Suppressor macrophage (primary cell): ENCODE measurements at places on chromosomes 2 and 18.

GRCh38 chr2:216057688-216058193 is 23.9 kb downstream of the PECR start:
- DNase-seq, result peak; percentile 83

- DNase-seq, result no peak
Measured at GRCh38 chr2:150147889-150148683, 339.4 kb downstream of the RND3 start.

DNA sequence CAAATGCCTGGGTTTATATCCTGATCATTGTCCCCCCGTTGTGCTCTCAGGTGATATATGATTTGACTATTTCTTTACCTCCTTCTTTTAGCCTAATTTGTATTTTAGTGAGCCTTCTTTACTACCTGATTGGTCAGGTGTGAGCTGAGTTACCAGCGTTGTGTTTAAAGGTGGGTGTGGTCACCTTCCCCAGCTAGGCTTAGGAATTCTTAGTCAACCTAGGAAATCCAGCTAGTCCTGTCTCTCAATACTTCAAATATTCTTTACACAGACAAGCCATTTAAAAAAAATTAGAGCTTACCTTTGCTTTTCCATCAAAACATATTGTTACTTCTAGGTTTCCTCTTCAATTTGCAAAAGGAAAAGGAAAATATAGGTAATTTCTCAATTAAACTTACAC is 30.2 kb downstream of the KYNU start:
- no peak for DNase-seq

- peak; percentile 58 for DNase-seq
Measured at GRCh38 chr2:84495539-84496146, 20.7 kb upstream of the DNAH6 start.

DNA sequence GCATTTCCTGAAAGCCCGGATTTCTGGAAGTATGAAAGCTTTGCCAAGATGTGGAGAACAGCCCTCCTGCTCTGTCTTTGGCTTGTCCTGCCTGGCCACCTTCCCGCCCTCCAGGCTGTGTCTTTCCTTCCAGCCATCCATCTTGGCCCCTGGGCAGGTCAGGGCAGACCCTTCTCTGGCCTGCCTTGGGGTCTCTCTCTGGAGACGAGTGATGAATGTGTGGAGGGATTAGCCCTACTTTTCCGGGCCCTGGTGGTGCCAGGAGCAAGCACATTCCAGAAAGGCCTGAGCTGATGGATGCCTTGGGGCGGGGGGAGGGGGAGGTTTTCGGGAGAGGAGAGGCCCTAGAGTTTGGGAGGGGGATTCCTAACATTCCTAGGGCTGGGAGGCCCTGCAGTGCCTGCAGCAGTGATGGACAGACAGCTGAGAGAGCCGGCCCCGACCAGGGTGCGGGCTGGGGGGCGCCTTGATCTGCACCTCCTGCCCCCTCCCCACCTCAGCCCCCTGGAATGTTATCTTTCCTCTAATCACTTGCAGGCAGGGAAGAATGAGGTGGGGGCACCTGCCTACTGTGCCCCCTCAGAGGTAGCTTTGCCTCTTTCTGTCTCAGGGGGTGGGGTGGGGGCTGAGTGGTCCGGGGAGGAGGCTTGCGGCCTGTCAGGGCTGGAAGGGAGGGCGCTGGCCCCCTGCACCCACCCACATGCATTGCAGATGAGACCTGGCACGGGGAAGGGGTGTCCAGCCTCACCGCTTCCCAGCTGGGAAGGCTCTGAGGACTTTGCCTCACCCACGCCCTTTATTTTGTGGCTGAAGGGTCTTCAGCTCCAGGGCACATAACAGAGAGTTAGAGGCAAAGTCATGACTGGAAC is 156.2 kb downstream of the DDX1 start:
- DNase-seq, result no peak

DNA sequence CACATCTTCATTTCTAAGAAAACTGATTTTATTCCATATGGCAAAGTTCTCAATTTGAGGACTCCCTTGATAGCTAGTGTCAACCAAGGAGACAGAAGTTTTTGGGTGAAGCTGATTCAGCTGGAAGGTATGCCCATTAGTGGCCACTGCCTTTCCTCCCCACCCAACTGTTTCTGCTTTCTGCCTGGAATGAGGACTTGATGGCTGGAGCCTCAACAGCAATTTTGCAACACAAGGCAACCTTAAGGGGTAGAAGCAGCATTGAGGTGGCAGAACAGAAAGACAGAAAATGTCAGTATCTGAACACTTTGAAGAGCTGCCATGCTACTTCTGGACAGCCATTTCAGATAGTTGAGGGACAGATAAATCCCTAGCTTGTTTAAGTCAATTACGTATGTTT is 47.0 kb downstream of the INHBB start:
- DNase-seq, result no peak

DNA sequence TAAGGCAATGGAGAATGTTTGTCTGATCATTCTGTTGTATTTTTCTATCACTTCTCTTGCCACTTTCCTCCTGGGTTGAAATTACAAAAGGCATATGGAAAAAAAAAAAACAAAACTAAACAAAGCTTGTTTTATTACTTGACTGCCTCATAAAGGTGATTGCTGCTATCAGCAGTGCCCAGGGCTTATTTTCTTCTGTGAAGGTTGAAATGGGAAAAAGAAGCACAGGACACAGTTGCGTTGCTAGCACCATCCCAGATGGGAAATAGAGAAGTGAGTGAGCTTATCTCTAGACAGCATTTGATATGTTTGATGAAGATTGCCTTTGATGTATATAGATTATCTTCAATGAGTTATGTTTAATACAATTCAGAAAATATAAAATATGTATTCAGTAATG is 633.8 kb upstream of the ZNF804A start:
- DNase-seq, result no peak

GRCh38 chr2:70977605-70978205 is 725 bp upstream of the ANKRD53 start:
- DNase-seq, result peak; percentile 29

- DNase-seq, result peak; percentile 79
Measured at GRCh38 chr2:236972491-236973342, 113.0 kb upstream of the COPS8 start.

GRCh38 chr2:219298759-219299371 is 10.3 kb downstream of the PTPRN start:
- peak; percentile 92 for DNase-seq

GRCh38 chr18:47901624-47902362 is 28.7 kb downstream of the SMAD2 start:
- DNase-seq, result peak; percentile 70

GRCh38 chr18:11148680-11149440 is 509 bp downstream of the PIEZO2 start:
- DNase-seq, result no peak

- DNase-seq, result no peak
Measured at GRCh38 chr2:54773838-54774237, 50.4 kb downstream of the EML6 start.

DNA sequence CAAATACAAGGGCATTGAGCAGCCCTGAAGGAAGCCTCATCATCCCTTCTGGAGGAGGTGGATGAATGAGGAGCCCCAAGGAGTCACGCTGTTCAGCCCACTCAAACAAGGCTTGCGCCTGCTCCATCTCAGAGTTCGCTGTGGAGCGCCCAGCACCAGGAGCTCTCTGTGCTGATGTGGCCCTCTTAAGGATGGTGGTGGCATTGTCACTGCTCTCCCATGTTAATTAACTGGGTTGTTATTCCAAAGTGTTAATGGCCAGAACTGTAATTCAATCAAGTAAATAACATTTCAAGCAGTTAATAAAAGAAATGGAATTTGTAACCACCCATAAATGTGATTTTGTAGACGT is 726.0 kb upstream of the RAB6C start:
- DNase-seq, result peak; percentile 1

GRCh38 chr2:22812065-22812680 is 572.8 kb upstream of the KLHL29 start:
- DNase-seq, result no peak

DNA sequence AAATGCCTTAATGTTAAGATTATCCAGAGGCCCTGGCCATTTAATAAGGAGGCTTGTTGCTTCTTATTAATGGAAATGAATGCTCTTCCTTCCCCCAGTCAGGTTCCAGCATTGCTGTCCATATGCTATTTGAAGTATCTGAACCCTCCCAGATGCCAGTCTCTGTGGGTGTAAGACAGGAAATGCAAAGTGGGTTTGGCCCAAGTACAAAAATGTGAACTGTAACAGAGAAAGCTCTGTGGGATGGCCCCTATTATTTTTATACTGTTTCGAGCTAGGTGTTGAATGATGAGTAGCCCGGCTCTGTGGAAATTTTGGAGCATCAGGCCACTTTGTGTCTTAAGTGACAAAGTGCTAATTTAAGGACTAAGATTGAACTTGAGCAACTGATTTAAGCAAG is 141.0 kb downstream of the UXS1 start:
- DNase-seq, result no peak

GRCh38 chr2:132632000-132632649 is 37.9 kb downstream of the LYPD1 start:
- no peak for DNase-seq

- DNase-seq, result no peak
Measured at GRCh38 chr2:152518641-152519580, 183.9 kb downstream of the FMNL2 start.

DNA sequence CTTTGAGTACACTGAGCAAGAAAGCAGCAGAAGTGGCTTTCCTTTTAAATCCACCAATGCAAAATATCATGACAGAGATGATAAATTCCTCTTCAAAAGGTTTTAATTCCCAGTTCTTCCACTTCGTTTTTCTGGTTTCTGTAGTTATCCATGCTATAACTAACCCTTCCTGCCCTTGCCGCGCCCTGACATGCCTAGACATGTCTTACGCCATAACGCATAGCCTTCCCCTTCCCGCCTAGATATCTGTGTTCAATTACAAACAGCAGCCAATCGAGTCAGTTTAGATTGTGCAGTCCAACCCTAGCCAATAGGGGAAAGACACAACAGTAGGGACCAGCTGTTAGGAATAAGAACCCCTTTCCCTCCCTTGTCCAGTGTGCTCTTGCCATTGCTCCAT is 16.1 kb downstream of the PRPF40A start:
- no peak for DNase-seq

DNA sequence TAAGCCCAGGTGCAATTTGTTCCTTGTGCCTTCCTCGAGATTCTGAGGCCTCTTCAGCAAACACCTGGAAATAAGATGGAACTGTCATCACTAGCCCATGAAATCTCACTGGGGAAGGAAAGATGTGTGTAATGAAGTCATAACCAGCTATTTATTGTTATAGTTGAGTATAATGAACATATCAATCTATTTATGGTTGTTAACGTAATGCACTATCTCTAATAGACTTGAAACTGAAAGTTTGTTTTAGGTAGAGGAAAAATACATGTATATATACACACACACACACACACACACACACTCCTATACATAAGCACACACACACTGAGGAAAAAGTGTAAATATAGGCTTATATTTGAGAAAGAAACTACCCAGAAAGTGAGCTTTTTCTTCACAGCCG is 62.8 kb downstream of the UGGT1 start:
- DNase-seq, result no peak

GRCh38 chr2:106316915-106317314 is 122.8 kb upstream of the UXS1 start:
- DNase-seq, result no peak

DNA sequence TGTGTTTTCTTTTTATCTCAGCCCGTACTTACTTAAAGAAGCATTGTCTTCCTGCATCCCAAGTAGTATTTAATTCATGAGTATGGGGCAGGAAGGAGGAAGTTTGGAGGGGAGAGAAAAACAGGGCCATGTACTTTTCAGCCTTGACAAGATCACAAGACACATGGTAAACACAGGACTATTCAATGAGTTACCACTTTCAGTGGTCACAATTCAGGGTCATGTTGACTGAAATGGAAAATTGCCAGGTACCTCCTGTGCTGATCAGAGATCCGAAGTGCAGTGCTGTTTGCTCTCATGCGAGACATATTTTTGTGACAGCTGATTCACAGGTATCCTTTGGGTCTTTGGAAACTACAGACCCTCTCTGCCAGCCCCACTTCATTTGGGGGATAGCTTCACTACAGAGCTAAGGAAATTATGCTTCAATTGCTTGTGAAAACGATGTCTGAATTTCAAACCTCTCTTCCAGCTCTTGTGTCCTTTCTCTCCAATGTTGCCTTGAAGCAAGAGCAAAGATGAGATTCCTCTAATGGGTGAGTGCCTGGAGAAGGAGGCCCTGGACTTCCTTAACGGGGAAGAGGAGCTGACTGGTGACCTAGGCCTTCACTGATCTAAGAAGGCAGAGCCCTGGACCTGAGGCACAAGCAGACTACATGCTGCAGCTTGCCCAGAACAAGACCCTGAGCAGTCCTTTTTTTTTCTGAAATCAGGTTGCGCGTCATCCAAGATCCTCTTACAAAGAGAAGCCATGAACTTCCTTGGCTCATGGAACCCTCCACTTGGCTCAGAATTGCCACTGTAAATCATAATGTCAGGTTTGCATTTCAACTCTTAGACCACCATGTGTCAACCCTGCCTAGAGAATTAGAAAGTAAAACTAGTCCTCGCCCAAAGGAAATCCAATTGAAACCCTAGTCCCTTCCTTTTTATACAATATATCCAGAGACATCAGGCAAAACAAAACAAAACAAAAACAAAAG is 44.1 kb downstream of the EVA1A start:
- no peak for DNase-seq

DNA sequence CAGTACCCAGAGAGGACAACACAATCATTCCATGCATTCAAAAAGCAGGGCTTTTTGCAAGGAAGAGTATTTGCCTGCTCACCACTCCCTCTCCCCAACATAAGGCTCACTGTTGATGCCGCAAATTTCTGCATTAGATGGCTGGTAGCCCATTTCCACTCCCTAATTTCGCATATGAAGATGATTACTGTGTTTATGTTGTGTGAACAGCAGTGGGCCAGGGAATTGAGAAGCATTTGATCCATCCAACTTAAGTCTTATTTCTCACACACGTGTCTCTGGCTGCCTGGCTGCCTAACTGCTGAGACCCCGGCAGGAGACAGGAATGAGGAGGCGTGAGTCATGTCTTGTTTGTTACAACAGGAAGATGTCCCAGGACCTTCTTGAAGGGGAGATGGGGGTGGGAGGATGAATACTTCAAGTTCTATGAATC is 294.1 kb downstream of the ALK start:
- DNase-seq, result no peak

GRCh38 chr2:220318037-220318436 is 690.6 kb downstream of the SLC4A3 start:
- DNase-seq, result no peak

- no peak for DNase-seq
Measured at GRCh38 chr2:62158444-62159121, 37.3 kb upstream of the B3GNT2 start.

DNA sequence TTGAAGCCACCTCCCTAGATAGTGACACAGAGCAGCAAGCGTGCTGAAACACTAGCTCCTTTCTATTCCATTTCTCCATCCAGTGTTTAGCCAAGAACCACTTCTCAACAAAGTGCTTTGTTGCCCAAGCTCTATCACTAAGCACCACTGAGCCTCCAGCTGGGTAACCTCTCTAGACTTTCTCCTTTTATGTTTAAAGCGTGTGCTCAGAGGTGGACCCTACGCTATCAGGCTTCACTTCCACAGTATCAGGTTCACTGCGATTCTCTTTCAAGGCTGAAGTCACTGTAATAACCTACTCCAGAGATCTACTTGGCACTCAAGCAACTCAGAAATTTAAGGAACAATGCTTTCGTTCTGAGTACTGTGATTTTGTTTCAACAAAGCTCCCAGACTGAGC is 197.9 kb downstream of the LNPK start:
- no peak for DNase-seq

- DNase-seq, result no peak
Measured at GRCh38 chr18:64171576-64171975, 22.7 kb upstream of the LINC00305 start.

GRCh38 chr2:208407667-208408066 is 1.1 kb downstream of the PTH2R start:
- no peak for DNase-seq
